ENCODE measurements at places on chromosomes 5 and 9.
A peak's percentile ranks its signal among the peaks of the same experiment; 100 is the strongest.

DNA sequence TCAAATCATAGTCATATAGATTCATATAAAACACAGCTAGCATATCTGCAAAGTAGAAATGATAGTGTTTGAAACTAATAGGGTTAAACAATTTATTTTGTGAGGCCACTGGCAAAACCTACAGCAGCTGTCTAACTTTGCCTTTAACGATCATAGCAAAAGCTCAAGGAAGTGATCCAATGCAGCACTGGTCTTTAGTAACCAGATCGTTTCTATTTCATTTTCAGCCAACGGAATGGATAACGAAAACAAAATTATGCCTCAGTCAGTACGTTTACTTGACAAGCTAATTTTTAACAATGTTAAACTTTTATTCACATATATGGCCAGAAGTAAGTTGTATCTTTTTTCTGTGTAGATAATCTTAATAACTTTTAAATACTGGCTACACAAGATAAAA lies 17.7 kb downstream of the MLLT3 start:
- peak; percentile 43 for DNase-seq

- DNase-seq: no peak
Measured at GRCh38 chr5:126878634-126879033, 101.7 kb downstream of the LMNB1 start.

- peak; percentile 44 for DNase-seq
Measured at GRCh38 chr9:88722753-88723152, 187.8 kb downstream of the NXNL2 start.

DNA sequence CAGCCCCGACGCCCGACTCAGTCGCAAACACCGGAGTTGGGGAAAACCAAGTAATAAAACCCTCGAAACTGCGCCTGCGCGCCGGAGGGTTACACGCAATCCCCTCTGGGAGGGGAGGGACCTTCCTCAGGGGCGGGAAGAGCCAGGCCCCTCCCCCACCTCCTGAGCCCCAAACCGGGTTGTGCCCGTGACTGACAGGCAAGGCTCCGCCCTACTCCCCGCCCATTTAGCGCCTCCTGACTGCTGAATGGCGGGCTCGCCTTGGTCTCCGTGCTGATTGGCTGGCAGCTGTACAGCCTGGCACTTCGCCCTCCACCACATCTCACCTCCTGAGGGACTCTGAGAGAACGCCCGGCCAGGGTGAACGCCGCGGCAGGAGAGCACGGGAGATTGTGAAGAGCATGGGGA lies at the start of gene PRDM9:
PRDM9 (plus strand) TSS at position 332 of the 408 bp plus-strand sequence. CDS start 1,425 bp downstream, outside the sequence.
- no peak for DNase-seq

DNA sequence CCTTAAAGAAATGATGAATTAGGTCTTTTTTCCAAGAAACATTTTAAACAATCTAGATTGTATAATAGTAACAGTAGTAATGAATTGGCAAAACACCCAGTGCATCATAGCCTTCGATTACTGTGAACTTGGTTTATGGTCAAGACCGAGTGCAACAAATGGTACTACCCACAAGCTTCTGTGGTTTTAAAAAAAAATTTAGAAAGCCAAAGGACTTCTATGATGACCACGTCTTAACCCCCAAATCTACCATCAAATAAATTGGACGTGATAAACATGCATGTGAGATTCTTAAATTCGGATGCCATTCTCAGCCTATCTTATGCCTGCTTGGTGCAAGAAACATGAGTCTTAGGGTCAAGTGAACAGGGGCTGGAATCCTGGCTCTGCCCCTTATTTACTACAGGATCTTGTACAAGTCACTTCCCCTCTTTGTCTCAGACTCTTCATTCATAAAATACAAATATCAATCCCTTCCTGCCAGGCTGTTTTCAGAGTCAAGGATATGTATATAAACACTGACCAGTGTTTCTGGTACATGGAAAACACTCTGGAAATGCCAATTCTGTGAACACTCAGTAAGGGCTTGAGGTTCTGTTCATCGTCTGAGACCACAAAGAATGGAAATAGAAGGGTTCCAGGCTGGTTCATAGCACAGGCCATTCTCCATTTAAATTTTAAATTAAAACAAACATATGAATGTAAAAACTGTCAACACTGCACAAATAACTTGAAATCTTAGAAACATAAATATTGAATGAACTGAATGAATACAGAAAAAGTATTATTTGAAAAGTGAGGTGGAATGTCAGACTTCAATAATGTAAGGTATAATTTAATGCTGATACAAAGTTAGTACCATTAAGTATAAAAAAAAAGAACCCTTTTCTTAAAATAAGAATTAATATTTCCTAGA lies 107.8 kb downstream of the NR6A1 start:
- no peak for DNase-seq

DNA sequence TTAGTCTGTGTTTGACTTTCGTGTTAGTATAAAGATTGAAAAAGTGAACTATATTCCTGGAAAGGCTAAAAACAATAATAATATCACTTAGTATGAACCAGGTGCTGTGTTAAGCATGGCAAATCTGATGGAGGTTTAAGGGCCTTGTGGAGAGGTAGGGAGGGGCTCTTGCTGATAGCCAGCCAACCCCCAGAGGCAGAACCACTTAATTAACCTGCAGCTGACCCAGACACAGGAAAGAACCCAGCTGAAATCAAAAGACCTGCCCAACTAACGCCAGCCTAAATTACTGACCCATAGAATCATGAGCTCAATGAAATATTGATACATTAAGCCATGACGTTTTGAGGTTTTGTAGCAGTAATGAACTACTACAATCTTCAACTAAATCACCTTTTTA lies 28.3 kb upstream of the TAF1L start:
- no peak for DNase-seq

DNA sequence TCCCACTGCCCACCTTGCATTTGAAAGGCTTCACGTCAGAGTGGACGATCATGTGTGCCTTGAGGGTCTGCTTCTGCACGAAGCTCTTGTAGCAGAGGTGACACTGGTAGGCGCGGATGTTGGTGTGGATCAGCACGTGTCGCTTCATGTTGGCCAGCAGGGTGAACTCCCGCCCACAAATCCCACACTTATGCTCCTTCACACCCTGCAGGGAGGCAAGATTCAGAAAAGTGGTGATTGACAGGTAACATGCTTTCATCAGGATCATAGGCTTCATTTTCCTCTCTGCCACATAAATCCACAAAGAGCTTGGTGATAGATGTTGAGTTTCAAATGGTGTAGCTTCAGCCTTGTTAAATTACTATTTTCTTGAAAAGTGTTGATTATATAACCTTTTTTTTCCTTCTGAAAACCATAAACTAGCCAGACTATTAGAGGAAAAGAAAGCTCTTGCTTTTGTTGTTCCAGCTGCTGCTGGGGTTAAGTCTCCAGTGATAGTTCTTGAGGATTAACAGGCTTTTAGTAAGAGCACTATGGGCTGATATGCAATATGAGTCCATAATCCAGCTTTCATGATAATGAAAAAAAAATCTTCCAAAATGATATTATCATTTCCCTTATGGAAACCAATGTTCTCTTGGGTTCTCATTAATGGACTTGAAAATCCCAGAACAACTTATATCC lies 50.7 kb downstream of the ZNF366 start:
- no peak for DNase-seq

DNA sequence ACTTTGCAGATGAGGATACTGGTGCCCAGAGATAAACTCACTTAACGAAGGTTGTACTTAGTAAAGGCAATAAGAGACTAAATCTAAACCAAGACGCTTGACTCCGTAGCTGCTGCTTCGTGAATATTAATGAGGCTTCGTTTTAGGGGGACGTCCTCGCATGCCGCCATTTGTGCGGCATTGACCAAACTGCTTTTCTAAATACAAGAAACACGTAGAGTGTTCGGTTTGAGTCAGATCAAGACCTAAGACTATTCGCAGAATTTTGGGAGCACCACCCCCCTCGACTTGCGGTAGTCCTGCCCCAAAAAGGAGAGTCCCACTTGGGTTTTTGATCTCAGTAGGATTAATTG lies 1.1 kb downstream of the NPM1 start:
- DNase-seq: no peak

DNA sequence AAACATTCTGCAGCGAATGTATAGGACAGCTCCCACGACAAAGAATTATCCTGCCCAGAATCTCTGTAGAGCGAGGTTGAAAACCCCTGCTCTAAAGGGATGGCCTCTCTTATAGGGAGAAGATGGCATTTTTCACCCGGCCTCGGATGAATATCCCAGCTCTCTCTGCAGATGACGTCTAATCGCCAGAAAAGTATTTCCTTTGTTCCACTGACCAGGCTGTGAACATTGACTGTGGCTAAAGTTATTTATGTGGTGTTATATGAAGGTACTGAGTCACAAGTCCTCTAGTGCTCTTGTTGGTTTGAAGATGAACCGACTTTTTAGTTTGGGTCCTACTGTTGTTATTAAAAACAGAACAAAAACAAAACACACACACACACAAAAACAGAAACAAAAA lies 17.4 kb upstream of the RARS1 start:
- DNase-seq: peak; percentile 76

GRCh38 chr5:173645437-173645807 lies 29.0 kb upstream of the BOD1 start:
- DNase-seq: peak; percentile 86

DNA sequence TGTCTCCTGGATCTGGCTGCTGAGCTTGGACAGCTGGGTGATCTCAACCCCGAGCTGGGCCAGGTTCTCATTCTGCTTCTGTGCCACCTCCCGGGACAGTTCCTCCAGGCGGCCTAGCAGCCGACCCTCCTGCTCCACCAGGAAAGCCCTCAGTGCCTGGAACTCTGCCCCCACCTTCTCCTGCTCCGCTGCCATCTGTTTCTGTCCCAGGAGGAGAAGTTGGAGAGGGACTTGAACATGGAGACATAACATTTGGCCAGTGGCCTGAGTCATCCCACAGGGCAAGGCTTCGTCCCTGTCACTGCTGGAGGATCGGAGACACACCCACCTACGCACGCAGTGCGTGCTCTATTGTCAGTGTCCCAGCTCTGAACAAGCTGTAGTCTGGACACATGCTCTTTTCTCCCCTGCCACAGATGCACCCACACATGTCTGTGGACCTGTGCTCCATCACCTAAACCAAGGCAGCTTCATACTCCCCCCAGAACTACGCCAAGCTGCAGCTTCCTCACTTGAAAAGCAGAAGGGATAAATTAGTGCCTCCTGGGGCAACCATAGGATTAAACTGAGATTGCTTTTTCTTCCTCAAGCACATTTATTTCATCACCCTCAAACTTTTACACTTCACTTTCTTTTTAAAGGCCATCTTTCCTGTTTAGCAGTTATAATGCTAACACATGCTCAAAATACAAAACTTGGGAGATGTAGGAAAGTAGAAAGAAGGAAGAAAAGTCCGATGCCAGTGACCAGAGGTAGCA lies 4.9 kb downstream of the TRIM7 start:
- DNase-seq: no peak

DNA sequence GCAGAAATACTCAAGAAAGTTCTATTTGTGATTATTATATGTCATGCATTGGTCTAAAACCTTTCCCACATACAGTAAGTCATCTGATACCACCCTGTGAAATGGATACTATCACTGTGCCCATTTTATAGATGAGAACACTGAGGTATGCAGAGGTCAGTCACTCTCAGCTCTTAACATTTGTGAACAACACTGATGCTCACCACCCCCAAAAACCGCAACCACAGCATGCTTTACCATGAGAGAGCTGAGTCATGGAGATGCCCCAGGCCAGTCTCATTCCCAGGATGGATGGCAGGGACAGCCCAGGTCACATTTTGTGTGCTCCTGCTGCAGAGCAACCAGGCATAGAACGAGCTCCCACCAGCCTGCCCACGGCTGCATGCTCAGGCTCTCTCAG lies 53.5 kb upstream of the IRX1 start:
- no peak for DNase-seq

DNA sequence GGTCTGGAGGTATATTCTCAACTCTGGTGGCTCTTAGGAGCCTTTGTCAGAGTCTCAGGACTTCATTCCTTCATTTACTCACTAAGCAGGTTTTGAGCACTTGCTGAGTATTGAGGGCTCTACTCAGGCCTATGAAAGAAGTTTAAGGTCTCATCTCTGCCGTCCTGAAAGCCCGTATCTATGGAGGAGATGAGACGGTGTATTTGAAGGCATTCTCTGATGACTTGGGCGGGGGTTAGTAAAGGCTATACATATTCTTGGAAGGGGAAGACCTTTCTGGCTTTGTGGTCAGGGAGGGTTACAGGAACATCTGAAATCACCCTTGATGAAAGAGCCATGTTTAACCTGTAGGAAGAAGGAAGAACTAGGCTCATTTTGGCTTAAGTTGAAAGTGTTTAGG lies 21.9 kb downstream of the RASGRF2 start:
- no peak for DNase-seq

DNA sequence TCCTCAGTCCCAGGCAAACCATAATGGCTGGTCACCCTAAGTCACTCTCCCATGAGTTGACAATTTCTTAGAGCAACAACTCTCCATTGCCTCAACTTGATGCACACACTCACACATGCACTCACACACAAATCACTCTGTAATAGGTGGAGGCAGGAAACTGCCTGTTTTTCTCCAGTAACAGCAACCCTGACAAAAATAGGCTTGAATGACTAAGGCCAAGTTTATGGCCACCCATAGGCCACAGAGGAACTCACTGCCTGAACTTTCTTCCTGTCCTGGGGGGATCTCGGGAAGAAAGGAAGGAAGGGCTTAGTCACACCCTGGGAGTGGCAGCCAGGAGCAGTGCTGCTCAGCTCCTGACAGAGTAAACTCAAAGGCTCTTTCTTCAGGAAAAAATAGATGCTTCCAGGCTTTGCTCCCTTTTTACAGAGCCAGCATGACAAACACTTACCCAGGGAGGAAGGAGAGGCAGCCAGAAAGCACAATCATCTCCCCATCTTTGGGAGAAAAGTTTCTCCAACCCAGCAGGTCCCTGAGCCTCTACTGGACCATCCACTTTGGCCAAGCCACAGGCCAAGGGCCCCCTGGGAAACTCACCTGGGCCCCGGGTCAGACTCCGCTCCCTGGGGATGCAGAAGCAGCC lies 368 bp downstream of the SH3TC2 start:
- peak; percentile 96 for DNase-seq

Measured in EL (cell line).